ENCODE measurements at places on chromosomes 6 and 20.

DNA sequence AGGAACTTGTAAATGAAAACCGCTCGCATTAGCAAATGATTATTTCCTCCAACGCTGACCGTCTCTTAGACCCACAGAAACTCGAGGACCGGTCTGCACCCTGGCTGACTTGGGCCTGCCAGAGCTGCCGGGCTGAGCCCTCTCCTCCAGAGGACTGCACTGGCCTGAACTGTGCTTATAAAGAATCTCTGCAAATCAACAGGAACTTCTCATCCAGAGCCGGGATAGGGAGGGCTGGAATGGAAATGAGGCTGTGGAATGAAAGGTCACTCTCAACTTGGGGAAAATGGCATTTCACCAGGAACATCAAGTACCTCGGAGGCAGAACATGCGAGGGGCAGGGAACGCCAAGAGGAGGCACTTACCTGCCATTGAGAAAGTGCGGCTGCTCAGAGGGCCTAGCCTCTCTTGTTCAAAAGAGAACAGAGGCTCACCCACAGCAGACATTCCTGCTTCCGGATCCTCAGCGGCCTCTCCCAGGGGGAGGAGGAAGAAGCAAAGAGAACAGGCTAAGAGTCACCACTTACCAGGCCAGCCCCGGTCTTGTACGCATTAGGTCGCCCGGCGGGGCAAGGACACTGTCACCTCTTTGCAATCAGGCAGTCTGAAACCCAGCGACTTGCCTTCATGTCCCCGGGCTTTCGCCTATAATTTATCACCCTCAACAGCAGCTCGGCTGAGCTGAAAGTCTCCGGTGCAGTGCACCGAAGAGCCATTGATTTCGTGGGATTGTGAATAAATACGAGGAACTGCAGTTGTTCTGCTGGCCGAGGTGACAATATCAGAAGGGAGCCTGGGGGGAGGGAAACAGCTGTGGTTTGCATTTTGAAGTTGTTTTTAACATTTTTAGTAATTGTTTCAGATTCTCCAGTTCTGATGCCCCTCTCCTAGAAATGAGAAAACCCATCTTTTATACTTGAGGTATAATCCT lies 37.6 kb downstream of the ZMYND8 start:
- DNase-seq = no peak

DNA sequence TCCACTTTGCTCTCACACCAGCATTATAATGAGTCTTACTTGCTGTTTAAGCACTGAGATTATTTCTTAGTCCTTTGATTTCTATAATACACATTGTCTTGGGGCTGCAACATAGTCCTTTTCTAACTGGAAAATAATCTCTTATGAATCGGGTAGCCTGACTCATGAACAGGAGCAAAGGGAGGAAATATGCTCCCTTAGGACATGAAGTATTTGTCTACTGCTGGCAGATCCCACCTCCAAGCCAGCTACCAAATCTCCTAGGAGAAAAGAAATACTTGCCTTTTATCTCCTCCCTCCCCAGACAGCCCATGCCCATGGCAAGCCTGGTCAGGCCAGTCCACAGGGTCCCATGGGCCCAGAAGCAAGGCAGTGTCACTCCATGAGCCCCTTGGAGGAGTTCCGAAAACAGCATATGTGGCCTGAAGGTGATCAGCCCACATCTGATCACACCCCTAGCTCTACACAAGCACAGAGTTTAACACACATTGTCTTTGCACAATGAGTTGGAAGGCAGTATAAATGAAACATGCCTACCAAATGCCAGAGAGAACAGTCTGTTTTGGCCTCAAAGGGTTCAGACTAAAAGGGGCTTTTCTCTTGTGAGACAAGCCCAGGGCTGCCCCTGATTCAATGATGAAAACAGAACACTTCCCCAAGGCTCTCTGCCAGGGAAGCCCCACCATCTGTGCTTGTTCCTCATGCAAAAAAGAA lies 37.1 kb upstream of the SLC4A11 start:
- no peak for DNase-seq

DNA sequence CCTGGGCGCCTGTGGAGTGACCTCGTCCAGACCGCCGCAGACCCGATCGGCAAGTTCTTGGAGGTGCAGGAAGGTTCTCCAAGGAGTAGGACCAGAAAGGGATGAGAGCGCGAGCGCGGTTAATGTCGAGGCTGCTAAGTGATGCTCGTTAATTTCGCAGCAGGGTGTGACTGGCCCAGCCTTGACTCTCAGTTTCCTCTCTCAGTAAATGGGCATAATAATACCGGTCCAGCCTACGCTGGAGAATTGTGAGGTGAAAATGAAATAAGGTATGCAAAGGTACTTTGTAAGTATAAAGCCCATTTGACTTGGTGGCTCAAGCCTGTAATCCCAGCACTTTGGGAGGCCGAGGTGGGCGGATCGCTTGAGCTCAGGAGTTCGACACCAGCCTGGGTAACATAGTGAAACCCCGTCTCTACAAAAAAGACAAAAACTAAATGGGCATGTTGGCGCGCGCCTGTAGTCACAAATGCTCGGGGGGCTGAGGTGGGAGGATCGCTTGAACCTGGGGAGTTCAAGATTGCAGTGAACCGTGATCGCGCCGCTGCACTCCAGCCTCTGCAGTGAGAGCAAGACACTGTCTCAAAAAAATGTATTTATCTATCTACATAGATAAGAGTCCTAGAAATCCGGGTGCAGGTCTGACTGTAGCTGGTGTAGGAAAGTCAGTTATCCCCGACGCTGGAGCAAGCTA lies 634 bp upstream of the BTBD9 start:
- no peak for DNase-seq

DNA sequence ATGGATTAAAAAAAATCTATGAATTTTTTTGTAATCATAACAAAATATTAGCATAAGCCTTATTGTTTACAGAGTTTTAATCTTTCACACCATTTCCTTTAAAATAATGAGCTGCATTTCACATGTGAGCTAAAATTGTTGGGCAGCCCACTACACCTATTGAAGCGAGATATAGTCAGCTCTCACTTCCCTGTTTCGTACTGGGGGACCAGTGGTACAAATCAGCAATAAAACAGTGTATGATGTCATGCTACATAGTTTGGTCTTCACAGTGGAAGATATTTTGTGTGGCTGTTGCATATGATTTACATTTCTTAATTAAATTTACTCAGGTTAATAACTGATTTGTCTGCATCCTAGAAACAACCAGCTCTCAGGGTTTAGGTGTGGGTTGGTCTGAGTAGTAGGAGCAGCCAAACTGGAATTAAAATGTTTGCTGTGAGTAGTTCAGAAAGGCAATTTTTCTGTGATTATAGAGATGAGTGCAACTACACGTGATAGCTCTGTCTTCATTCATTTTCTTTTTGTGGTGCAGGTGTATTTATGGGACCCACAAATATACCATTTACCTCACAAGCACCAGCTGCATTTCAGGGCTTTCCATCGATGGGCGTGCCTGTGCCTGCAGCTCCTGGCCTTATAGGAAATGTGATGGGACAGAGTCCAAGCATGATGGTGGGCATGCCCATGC lies 99.3 kb downstream of the B3GAT2 start:
- no peak for DNase-seq

DNA sequence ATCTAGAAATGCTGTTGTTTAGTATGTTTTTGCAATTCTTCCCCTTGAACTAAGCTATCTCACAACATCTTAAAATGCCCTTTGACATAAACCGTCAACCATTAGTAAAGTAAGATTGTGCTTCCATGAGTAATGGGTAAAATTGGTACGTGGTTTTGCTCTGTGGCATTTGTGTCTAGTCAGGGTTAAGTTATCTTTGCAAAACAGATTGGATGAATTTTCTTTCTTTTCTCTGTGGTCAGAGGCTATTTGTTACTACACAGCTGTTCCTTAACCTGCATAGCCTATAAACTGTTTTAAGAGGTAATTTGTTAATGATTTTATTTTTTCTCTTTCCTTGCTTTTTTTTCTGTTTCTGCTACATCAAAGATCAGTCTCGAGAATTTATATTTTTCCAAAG lies 75.4 kb downstream of the RPP40 start:
- no peak for DNase-seq

GRCh38 chr6:129996387-129996786 lies 22.0 kb upstream of the L3MBTL3 start:
- no peak for DNase-seq

All from activated CD4-positive, alpha-beta T cell treated with anti-CD3 and anti-CD28 coated beads, Interleukin-2, amount 50 U/mL, for 24 hours (primary cell).